ENCODE measurements at places on chromosomes 1 and 21. TPM values are rescaled to one million over a fixed set of nuclear protein-coding genes. Genes with fewer than 3 reads are reported as not detected.

- H3K4me3 ChIP-seq: no peak overlapping the region
- no peaks in the 10 kb centered on the region for H3K36me3 ChIP-seq
- no peaks in the 10 kb centered on the region for H3K4me1 ChIP-seq
- H3K27ac ChIP-seq: no peak overlapping the region
Observed at GRCh38 chr1:204046346-204046745, 26.6 kb upstream of the SOX13 start.

DNA sequence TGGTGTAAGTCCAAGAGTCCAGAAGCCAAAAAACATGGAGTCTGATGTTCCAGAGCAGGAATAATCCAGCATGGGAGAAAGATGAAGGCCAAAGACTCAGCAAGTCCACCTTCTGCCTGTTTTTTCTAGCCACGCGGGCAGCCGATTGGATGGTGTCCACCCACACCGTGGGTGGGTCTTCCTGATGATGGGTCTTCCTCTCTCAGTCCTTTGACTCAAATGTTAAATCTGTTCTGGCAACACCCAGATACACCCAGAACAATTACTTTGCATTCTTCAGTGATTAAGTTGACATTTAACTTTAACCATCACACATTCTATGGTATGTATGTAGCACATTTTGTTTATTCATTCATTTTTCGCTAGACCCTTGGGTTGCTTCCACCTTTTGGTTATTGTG lies 944.4 kb downstream of the PLA2G4A start:
- H3K4me3 ChIP-seq: no peak overlapping the region
- H3K4me1 ChIP-seq: no peaks in the 10 kb centered on the region
- DNase-seq: no peak
- H3K27me3 ChIP-seq: no peaks in the 10 kb centered on the region
- no peaks in the 10 kb centered on the region for H3K36me3 ChIP-seq

DNA sequence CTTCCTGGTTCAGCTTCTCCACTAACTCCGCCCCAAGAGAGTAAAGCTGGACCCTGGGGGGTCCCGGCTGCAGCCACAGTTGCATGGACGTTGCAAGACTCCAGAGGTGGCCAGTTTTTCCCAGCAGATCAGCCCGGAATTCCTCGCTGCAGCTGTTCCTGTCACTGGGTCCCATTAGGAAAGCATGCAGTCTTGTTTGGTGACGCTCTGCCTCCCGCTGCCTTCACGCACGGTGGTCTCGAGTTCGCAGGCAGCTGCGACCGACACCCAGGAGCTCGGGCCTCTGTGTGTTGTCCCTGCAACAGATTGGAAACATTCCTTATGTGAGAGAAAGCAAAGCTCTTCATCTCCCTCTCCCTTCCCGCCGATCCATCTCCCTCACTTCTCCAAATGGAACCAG lies 162.8 kb downstream of the PRDM16 start:
- H3K4me1 ChIP-seq: no peaks in the 10 kb centered on the region
- no peak for DNase-seq
- H3K36me3 ChIP-seq: no peaks in the 10 kb centered on the region
- H3K27ac ChIP-seq: no peak overlapping the region

URB2 gene
- 2.0 TPM for polyA plus RNA-seq

GLMP gene
- polyA plus RNA-seq: 31.3 TPM

PLA2G2D gene
- not detected for polyA plus RNA-seq

DR1 gene
- polyA plus RNA-seq: 7.2 TPM

DNA sequence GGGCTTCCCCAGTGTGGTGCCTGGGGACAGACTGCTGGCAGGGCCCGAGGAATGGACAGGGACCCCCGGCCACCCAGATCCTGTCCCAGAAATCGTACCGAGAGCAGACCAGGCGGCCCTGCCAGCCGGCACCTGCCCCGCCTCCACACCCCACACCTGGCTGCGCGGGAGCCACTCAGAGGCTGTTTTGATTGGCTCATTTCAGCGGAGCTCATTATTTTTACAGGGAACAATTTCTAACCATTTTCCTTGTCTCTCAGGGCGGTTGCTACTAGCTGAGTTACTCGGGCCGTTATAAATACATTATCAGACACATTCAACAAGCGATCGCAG lies 39.3 kb upstream of the AJAP1 start:
- no peak overlapping the region for H3K4me3 ChIP-seq
- no peaks in the 10 kb centered on the region for H3K4me1 ChIP-seq
- no peaks in the 10 kb centered on the region for H3K27me3 ChIP-seq

CD48 gene
- polyA plus RNA-seq: 0.61 TPM

DNA sequence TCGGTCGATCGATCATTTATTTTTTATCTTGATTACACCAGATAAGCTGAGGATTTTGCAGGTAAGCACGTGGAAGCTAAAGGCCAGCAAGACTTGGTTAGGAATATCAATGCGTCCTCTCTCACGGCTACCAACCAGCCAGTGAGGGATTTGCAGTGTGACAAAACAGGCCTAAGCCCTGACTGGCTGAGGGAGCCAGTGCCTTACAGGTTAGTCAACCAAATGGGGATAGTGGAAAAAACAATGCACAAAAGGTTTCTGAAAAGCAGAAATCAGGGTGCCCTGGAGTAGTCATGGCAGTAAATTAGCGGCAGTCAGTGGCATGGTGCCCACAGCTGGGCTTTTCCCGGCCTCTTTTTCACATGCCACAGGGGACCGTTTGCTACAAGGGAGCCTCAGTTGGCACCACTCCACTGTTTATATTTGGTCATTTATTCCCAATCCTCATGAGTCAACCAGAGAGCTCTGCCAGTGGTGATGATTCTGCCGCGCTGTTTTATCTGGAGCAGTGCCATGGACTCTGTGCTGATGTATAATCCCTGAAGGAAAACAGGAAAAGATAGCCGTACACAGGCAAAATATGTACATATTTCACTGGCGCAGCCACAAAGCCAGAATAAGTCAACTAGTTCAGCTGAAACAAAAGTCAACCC lies 167.6 kb downstream of the RHOU start:
- DNase-seq: peak; percentile 90
- H3K4me3 ChIP-seq: no peak overlapping the region
- peaks cover 7% of the 10 kb centered on the region for H3K4me1 ChIP-seq
- H3K36me3 ChIP-seq: no peaks in the 10 kb centered on the region
- peak overlapping the region; percentile 66 for H3K27ac ChIP-seq
- no peaks in the 10 kb centered on the region for H3K27me3 ChIP-seq

- no peaks in the 10 kb centered on the region for H3K4me1 ChIP-seq
- H3K27ac ChIP-seq: no peak overlapping the region
Observed at GRCh38 chr1:56389813-56390212, 189.6 kb downstream of the PLPP3 start.

DNA sequence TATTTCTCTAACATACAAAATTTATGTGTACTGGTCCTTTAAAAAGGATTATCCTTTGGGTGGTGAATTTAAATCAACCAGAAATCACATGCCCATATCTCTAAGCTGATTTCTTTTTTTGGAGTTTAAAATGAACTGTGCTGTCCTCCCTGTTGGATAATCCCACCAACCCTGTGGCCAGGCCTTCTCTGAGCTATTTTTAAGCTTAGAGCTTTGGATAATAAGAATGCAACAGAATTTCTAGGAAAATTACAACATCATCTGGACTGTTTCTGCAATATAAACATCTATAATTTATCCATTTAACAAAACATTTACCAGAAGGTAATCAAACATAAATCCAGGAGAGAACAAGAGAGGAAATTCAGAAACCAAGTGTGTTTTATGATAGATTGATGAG lies 88.3 kb downstream of the LRRC40 start:
- no peaks in the 10 kb centered on the region for H3K4me1 ChIP-seq
- DNase-seq: no peak
- no peak overlapping the region for H3K4me3 ChIP-seq
- H3K36me3 ChIP-seq: no peaks in the 10 kb centered on the region
- H3K27ac ChIP-seq: no peak overlapping the region

DNA sequence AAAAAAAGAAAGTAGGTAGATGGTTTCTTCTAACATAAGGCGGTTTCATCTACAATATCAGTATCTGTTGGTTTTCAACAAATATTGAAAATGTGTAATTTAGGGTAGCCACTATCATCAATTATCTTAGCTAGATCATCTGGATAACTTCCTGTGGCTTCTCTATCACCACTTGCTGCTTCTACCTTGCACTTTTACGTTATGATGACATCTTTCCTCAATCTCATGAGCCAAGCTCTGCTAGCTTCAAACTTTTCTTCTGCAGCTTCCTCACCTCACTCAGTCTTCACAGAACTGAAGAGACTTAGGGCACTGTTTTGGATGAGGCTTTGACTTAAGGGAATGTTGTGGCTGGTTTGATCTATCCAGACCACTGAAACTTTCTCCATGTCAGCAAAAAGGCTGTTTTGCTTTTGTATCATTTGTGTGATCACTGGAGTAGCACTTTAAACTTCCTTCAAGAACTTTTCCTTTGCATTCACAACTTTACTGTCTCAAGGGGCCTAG lies 144.9 kb upstream of the HP1BP3 start:
- H3K27ac ChIP-seq: no peak overlapping the region
- H3K27me3 ChIP-seq: no peaks in the 10 kb centered on the region
- no peak overlapping the region for H3K4me3 ChIP-seq
- no peaks in the 10 kb centered on the region for H3K36me3 ChIP-seq
- no peak for DNase-seq
- no peaks in the 10 kb centered on the region for H3K4me1 ChIP-seq

DNA sequence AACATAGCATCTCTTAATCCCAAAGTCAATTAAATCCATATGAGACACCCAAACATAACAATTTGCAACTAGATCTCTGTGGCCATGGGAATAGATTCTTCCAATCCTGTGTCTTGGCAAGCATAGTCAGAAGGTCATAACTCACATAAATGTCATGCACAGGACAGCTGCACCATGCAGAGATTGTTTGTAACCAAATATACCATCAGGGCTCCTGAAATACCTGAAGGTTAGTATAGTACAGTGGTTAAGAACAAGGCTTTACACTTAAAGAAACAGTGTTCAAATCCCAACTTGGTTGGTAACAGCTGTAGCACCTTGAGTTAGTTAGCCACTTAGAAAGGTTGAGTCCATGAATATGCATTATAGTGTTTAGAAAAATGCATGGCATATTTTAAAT lies 82.6 kb upstream of the CCDC190 start:
- H3K4me1 ChIP-seq: no peaks in the 10 kb centered on the region
- H3K27ac ChIP-seq: no peak overlapping the region
- no peaks in the 10 kb centered on the region for H3K36me3 ChIP-seq
- no peak for DNase-seq
- no peaks in the 10 kb centered on the region for H3K27me3 ChIP-seq
- H3K4me3 ChIP-seq: no peak overlapping the region

DNA sequence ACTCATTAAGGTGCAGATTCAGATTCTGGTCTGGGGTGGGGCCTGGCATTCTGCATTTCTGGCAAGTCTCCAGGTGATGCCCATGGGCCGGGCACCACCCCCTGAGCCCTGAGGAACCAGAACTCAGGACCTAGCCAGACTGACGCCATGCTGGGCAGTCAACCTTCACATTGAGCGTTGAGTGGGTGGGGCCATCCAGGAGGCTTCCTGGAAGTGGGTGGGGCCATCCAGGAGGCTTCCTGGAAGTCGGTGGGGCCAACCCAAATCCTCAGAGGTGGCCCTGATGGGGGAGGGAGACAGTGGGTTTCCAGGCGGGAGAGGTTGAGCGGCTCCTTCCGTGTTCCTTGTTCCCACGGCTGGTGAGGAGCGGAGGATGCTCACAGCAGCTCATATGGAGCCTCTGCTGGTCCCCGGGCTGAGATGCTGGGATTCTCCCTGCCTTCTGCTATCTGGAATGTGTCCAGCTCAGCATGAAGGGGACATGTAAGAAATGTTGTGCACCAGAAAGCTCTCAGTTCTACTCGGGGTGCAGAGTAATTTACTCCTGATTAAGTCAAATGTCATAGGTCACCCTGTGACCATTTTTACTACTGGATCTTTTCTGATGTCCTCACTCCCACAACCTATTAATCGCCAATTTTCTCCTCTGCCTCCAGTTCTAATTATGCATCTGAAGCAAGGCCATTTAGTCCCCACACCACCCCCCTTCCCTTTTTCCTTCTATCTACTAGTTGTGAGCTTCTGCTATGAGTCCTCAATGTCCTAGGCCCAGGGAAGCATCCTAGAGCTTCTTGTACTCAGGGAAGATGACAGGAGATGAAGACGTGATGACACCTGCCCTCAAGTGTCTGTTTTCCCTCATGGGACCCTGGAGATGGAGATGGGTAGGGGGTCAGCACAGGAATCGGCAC lies 435.4 kb downstream of the PTPRU start:
- no peak overlapping the region for H3K27ac ChIP-seq
- H3K36me3 ChIP-seq: no peaks in the 10 kb centered on the region
- no peaks in the 10 kb centered on the region for H3K4me1 ChIP-seq
- no peak for DNase-seq

- no peak overlapping the region for H3K27ac ChIP-seq
- no peaks in the 10 kb centered on the region for H3K4me1 ChIP-seq
- H3K4me3 ChIP-seq: no peak overlapping the region
- no peak for DNase-seq
Observed at GRCh38 chr1:163872067-163872466, 550.3 kb downstream of the NUF2 start.

DNA sequence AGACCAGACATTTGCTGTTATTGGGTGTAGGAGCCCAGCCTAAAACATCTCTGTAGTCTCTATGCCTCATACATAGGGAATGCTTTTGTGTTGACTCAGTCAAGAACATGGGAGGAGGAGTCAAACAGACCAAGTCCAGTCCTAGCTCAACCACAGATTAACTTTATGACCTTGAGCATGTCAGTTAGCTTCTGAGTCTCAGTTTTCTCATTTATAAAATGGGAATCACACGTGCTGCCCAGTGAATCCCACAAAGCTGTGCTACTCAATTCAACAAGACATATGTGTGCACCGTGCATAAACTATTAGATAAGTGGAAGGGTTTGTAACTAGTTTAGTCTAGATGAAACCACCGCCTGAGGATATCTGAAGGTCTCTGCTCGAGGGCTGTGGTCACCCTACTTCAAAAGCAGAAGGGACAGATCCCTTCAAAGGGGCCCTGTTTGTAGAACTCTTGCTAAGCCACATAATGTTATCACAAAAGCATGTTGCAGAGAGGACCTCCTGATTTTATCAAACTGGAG lies 109.5 kb upstream of the NFIA start:
- H3K36me3 ChIP-seq: no peaks in the 10 kb centered on the region
- H3K4me3 ChIP-seq: no peak overlapping the region
- H3K27ac ChIP-seq: no peak overlapping the region

C1orf116 gene
- 11.7 TPM for polyA plus RNA-seq

- peaks cover 19% of the 10 kb centered on the region for H3K4me1 ChIP-seq
- H3K4me3 ChIP-seq: no peak overlapping the region
- no peaks in the 10 kb centered on the region for H3K27me3 ChIP-seq
- no peak for DNase-seq
- no peak overlapping the region for H3K27ac ChIP-seq
Observed at GRCh38 chr1:12620488-12620865, 2.5 kb upstream of the DHRS3 start.

GRCh38 chr1:205775717-205776056 lies 405 bp upstream of the RAB29 start:
- no peak for DNase-seq
- no peaks in the 10 kb centered on the region for H3K27me3 ChIP-seq
- H3K27ac ChIP-seq: no peak overlapping the region
- H3K4me1 ChIP-seq: no peaks in the 10 kb centered on the region
- no peaks in the 10 kb centered on the region for H3K36me3 ChIP-seq
- no peak overlapping the region for H3K4me3 ChIP-seq

Data from pancreas (tissue), 10 donors.